ENCODE measurements at places on chromosomes 13 and 19. TPM values are rescaled to one million over a fixed set of nuclear protein-coding genes. Genes with fewer than 3 reads are reported as not detected.

GRCh38 chr13:100673713-100674571 lies 653 bp downstream of the TMTC4 start:
- peak; percentile 83 for DNase-seq

GRCh38 chr19:900302-901111 lies 7.2 kb downstream of the RNU6-9 start:
- no peak for DNase-seq

The PNPLA6 gene
- total RNA-seq = 20.0 TPM

The SAMD4B gene
- 18.3 TPM for total RNA-seq
